ENCODE measurements at places on chromosomes 2 and 18.

- no peak for DNase-seq
Measured at GRCh38 chr2:207937253-207937652, 88.1 kb downstream of the PLEKHM3 start.

DNA sequence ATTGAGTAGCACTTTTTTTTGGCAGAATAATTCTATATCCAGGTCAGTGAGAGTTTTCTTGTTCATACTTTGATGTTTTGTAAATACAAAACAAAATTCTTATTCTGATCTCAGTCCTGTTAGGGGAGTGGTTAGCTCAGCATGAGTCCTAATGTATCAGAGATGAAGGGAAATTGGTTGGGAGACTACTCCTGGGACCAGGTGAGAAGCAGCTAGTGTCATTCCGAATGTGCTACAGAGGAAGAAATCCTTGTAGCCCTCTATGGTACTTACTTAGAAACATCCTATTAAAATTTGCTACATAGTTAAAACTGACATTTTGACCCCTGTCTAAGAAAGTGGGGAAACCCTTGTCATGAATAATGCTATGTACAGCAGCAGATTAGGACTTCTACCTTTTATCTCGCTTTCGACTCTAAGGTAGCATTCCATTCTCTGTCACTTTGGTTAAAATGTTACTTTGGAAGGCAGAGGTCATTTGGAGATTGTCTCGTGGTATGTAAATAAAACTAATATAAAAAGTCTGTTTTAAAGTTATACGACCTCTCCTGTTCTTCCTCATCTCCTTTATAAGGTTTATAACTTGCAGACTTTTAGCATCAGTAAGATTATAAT lies 65.8 kb downstream of the PARD3B start:
- DNase-seq, result no peak

DNA sequence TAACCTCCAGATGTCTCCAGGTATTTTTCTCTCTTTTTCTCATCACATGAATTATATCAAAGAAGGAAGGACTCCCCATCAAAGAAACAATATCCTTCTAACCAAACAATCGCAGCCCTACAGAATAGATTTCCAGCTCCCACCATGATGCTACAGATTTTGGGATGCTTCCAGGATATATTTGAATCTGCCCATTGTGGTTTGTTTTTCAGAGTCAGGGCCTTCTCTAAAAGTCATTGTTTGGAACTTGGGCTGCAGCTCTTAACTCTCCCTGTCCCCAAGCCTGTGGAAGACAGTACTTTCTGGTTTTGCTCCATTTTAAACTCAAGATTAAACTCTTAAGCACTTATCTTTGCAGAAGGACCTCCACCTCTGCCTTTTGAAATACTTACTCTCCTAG lies 223.2 kb downstream of the PMAIP1 start:
- no peak for DNase-seq

- DNase-seq, result no peak
Measured at GRCh38 chr2:200961674-200962073, 1.8 kb downstream of the ORC2 start.

- DNase-seq, result no peak
Measured at GRCh38 chr2:233807215-233807865, 29.2 kb downstream of the MROH2A start.

DNA sequence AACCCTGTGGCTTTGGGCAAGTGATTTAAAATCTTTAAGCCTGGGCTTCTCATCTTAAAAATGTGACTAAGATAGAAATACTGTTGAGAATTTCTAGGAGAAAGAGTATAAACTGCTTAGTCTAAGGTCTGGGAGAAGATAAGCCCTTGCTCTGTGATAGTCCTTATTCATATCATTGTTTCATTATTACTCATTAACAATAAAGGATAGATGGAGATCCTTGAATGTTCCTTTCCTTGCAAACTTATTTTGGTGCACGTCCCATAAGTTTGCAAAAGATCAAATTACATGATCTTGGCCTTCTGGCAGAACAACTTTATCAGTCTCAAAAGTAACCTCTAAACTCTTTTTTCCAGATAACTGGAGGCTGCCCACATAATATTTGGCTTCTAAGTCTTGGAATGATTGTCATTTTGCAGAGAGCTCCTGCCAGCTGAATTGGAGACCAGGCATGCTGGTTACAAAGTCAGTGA lies 138.3 kb downstream of the FAM124B start:
- no peak for DNase-seq

DNA sequence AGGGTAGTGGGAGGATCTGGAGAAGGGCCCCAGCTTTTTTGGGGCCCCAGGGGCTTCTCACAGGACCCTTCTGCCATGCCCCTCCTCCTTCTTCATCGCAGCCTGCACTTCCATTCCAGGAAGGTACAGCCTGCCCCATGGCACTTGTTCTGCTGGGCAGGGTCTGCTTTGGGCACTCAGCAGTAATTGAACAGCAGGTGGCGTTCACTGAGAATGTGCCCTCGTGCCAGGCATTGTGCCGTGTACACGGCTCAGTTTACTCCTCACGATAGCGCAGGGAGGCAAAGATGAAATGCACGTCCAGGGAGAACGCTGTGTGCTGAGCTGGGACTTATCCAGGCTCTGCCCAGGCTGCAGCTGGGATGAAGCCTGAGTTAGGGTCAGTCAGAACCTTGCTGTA lies 54.8 kb upstream of the ASB18 start:
- DNase-seq, result no peak

- DNase-seq, result no peak
Measured at GRCh38 chr2:119249855-119250717, 26.5 kb downstream of the STEAP3 start.

DNA sequence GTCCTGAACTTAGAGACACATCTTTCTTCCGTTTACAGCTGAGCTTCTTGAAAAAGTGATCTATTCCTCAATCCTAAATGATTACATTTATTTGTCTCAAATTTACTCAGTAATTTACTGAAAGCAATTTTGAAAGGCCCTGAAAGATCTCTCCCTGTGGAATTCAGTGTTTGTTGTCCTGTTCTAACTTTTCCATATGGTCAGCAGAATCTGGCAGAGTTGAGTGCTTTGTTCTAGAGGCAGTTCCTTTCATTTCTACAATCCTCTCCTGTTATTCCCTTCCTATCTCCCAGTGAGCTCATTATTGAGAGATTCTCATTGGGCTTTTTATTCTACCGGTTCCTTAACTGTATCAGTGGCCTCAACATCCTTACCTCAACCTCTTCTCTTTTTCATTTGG lies 36.5 kb upstream of the REG3G start:
- no peak for DNase-seq
